ENCODE measurements at places on chromosomes 2 and 18.
A peak's percentile ranks its signal among the peaks of the same experiment; 100 is the strongest.

DNA sequence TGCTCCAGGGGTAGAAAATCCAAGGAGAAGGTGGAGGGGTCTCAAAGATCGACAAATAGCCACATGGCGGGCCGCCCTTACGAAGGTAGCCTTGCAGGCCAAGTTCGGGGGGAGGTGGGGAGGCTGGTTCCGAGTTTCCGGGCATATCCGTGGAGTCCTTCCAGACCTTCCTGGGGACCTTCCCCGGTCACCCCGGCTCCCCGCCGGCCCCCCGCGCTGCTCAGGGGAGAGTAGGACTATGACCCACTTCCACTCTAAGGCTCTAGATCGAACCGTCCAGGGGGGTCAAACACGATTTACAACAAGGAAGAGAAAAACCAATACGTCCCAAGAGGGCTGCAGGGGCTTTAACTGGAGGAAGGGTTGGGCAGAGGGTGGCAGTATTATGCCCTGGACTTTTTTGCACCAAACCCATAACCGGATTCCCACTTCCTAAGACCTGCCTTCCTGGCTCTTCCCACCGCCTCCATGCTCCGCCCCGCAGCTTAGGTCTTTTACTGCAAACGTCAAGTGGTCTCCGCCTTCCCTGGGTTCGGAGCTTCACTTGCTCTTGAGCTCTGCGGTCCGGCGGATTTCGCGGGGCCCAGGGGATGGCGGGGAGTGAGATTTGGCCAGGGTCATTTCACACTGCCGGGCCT lies 779 bp upstream of the LYPD6 start:
- no peak for DNase-seq

DNA sequence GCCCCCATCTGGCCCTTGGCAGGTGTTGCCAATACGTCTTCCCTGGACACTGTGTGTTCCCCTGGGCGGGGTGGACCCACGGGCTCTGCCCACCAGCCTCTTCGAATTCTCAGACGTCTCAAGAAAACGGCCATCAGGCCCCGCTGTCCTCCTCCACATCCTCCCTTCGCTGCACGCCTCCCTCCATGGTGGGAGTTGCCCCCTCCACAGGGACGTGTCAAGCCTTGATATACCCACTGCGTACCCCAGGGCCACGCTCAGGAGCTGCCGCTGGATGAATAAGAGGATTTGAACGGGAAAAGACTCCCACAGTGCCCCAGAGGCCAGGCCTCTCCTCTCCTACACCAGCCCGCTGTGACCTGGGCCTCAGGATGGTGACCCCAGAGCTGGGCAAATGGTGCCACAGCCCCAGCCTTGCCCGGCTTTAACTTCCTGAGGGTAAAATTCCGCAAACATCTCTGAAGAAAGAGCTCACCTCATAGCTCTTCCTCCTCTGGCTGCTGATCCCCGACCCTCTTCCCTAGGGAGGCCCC lies 399.3 kb upstream of the MYT1L start:
- DNase-seq, result no peak

GRCh38 chr2:240960971-240961876 lies 37.2 kb upstream of the SNED1 start:
- DNase-seq, result no peak

DNA sequence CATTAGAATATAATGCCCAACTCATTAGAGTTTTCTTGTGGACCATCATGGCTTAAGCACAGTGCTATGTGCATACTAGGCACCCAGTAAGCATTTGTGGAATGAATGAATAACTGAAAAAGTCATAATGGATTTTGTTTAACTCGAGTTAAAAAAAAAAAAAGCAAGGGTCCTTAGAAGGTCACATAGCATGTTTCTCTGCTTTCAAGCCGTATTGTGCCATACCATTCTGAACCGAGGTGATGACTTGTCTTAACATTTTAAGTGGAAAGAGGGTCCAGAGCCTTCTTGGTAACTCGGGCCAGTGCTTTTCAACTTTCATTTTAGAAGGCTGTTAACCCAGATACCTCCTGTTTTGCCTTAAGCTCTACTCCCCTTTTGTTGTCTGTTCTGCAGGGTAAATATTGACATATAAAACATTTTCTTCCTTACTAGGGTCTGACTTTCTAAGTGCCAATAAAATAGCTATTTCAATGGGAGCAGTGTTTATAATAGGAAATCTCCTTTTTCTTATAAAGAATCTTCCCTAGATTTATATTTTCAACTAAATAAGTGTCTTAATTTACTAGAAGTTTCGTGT lies 787 bp upstream of the ADGRF3 start:
- no peak for DNase-seq

DNA sequence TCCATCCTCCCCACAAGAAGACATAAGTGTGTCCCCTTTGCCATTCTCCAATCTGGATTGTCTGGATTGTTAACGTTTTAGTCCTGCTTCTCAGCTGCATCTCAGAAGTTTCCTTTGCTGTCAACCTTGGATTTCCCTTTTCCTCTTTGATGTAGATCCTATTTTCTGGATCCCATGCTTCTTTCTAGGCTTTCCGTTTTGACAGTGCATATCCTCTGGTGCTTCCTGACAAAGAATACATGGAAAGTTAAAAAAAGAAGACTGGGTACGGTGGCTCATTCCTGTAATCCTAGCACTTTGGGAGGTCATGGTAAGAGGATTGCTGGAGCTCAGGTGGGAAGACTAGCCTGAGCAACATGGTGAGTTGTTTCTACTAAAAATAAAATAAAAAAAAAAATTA lies 26.8 kb downstream of the ABI2 start:
- DNase-seq, result no peak

GRCh38 chr2:229057976-229058553 lies 213.0 kb downstream of the PID1 start:
- DNase-seq, result no peak

DNA sequence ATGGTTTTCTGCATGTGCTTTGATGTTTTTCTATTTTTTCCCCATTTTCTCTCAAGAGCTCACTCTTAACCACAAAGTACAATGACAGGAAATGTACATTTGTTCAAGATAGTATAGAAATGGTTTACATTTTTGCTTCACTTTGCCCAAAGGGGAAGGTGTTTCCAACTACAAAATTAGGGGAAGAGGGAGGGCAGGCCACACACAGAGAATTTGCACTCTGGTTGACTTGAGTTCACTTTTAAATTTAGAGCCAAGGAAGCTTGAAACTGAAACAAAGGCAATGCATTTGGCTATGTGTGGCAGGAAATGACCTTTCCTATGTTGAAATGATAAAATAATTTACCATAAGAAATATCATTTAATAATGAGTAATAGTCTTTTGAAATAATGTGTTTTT lies 19.1 kb upstream of the VIT start:
- no peak for DNase-seq

DNA sequence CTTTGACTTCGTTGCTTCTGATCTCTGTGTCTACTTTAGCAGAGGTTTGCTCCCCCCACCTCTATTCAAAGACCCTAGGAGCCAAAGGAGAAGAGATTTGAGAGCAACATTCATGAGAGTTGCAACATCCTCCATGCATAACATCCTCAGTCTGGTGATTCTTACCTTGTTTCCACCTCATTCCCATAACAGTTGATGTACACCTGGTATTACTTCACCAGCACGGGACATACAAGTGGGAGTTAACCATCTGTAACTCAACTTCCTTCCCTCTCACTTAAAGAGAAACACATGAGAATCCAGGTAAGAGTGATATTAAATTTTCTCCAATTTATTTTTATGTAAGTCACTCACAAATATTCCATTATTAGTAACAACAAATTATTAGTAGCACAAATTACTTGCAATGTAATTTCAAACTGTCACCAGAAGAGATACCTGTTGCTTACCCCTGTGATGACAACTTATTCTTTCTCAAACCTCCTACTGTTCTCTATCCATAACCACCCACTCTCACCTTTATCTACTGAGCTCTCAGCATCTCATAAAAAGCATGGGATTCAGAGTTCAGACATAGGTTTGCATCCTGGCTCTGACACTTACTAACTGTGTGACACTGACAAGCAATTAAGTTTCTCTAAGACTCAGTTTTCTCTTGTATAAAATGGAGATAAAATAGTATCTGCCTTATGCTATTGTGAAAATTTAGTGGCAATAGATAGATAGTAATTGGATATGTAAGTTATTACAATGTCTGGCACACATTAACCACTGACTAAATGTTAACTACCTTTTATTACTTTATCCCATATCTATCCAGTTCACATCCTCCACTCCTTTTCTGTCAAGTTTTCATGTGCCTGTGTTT lies 184.6 kb upstream of the SRD5A2 start:
- DNase-seq, result no peak

- DNase-seq, result no peak
Observed at GRCh38 chr2:62794791-62795190, 89.3 kb downstream of the EHBP1 start.

DNA sequence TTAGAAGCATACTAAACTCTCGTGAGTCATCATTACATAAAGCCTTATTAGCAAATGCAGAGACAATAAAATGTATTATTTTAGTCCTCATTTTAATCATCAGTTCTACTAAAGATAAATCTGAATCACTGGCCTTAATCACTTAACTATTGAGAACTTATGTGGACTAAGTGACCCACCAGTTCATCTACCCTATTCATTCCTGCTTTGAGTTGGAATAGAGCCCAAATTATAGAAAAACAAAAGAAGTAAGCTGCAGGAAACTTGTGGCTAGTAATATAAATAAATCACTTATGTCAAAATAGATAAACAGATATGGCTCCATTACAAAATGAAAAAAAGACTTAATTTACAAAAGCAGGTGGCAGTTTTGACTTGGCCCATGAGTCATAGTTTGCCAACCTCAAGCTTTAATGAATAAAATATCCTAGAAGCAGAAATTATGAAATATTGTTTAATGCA lies 851.8 kb upstream of the CRIM1 start:
- DNase-seq, result no peak

GRCh38 chr2:147569426-147569825 lies 275.4 kb upstream of the ACVR2A start:
- DNase-seq, result no peak

GRCh38 chr2:239318790-239319661 lies 81.8 kb downstream of the HDAC4 start:
- DNase-seq, result no peak

DNA sequence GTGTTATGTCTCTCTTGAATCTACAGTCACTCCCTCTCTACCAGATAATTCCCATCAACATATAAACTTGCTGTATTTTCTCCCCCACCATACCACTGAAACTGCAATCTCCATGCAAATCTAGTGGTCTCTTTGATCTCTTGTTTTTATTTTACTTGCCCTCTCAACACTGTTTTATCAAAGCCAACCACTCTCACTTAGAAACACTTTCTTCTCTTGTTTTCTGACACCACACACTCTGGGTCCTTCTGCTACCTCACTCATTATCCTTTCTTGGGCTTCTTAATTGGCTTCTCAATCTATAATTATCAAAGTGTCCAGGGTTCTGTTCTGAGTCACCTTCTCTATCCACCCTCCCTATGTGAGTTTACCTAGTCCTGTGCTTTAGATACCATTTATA lies 2.0 kb upstream of the MCFD2 start:
- DNase-seq, result no peak

GRCh38 chr2:221999717-222000116 lies 299.1 kb downstream of the PAX3 start:
- DNase-seq, result no peak

- DNase-seq, result peak; percentile 4
Observed at GRCh38 chr18:9575558-9575957, 38.8 kb downstream of the PPP4R1 start.

- DNase-seq, result no peak
Observed at GRCh38 chr2:160052531-160052930, 9.9 kb downstream of the PLA2R1 start.

DNA sequence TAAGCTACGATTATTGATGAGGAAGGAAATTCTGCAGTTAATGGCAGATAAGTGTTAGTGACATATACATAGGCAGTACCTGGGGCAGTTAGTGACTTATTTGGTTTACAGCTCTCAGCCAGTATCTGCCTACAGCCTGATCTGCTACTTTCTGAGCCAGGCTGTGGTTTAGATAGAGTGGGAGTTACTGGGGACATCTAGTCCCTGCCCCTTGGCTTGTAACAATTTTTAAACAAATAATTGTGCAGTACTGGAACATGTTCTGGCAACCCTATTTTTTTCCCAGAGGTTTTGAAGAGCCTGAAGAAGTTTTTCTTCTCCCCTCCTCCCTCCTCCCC lies 2.3 kb downstream of the KIF5C start:
- no peak for DNase-seq

Data from stimulated activated CD4-positive, alpha-beta T cell treated with anti-CD3 and anti-CD28 coated beads, Interleukin-1b, Interleukin-23, amount 100 ng/mL, for 48 hours (primary cell).